ENCODE measurements at places on chromosomes 6 and 20.

- no peak for DNase-seq
Observed at GRCh38 chr6:115468272-115469005, 592.3 kb downstream of the FRK start.

GRCh38 chr20:20205141-20205861 is 153.0 kb downstream of the CFAP61 start:
- no peak for DNase-seq

GRCh38 chr6:161635975-161636374 is 362.1 kb upstream of the AGPAT4 start:
- DNase-seq, result no peak

- no peak for DNase-seq
Observed at GRCh38 chr6:5084360-5084780, 771 bp upstream of the PPP1R3G start.

- no peak for DNase-seq
Observed at GRCh38 chr20:4244700-4245485, 229.5 kb upstream of the RNF24 start.

- DNase-seq, result no peak
Observed at GRCh38 chr6:99813565-99813964, 180.5 kb downstream of the MCHR2 start.

DNA sequence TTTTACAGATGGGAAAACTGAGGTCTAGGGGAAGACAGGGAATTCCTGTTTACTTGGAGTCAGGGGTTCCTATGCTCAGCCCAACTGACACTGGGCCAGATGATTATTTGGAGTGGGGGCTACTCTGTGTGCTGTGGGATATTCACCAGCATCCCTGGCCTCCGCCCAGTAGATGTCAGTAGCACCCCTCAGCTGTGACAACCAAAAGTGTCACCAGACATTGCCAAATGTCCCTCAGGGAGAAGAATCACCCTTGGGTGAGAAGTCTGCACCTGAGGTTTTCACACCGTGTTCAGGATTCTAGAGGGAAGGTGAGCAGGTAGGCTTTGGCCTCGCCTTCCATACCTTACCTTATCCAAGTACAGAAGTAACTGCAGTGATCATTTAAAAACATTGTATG is 27.6 kb downstream of the CDH26 start:
- no peak for DNase-seq

GRCh38 chr6:100023798-100024197 is 29.8 kb upstream of the MCHR2 start:
- DNase-seq, result no peak

GRCh38 chr6:148523048-148523447 is 180.4 kb downstream of the SASH1 start:
- no peak for DNase-seq

DNA sequence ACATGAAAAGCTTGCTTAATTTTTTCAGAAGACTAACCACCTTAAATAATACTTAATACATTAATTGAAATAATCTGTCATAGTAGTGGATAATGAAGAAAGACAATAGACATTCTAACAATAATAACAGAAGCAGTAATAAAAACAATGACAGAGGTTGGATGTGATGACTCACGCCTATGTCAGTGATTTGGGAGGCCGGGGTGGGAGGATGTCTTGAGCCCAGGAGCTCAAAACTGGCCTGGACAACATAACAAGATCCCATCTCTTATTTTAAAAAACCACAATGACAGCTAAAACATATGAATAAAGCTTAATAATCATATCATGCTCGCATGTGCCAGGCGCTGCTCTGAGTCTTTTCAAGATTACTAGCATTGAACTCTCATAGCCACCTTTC is 105.5 kb downstream of the IPCEF1 start:
- no peak for DNase-seq

DNA sequence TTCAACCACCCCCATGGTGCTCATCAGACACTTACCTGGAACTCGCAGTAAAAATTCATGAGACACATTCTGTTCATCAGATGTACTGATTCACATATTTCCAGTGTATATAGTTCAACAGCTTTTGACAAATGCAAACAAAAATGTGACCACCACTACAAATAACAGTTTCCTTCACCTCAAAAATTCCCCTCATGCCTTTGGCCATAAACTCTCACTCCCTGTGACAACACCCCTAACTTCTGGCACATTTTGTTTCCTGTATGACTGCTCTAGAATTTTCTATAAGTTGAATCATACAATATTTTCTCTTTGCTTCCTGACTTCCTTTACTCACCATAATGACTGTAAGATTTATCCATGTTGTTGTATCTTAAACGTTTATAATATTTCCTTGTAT is 63.7 kb downstream of the C6orf118 start:
- DNase-seq, result no peak

GRCh38 chr6:51349857-51350256 is 531.2 kb downstream of the TFAP2B start:
- no peak for DNase-seq

GRCh38 chr20:32902456-32903420 is 44.0 kb downstream of the EFCAB8 start:
- DNase-seq, result peak; percentile 28

GRCh38 chr6:107660839-107661238 is 163.3 kb downstream of the SCML4 start:
- no peak for DNase-seq

GRCh38 chr6:87277123-87277522 is 45.3 kb upstream of the SMIM8 start:
- no peak for DNase-seq

GRCh38 chr6:136524936-136525413 is 25.2 kb downstream of the MAP7 start:
- DNase-seq, result no peak

DNA sequence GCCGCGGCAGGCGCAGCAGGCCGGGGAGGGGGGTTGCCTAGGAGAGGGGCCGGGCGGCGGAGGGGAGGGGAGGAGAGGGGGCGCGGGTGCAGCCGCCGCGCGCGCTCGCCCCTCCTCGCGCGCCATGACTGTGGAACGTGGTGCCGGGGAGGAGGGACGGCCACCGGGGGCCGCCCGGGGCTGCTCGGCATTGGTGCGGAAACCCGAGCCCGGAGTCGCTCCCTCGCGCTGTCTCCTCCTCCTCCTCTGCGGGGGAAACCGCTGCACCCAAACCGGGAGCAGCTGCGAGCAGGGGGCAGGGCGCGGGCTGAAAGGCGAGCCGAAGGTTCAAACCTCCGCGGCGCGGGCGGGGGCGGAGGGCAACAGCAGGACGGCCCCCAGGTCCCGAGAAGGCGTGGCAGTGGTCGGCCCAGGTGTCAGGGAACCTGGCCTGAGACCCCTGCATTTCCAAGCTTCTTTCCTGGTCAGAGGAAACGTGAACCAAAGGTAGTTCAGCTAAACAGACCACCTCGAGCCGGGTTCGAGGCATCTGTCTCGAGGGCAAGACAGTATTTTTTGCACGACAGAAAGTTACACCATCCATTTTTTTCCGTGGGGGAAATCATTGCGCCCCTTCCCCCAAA is 1.4 kb upstream of the TRERF1 start:
- peak; percentile 47 for DNase-seq

DNA sequence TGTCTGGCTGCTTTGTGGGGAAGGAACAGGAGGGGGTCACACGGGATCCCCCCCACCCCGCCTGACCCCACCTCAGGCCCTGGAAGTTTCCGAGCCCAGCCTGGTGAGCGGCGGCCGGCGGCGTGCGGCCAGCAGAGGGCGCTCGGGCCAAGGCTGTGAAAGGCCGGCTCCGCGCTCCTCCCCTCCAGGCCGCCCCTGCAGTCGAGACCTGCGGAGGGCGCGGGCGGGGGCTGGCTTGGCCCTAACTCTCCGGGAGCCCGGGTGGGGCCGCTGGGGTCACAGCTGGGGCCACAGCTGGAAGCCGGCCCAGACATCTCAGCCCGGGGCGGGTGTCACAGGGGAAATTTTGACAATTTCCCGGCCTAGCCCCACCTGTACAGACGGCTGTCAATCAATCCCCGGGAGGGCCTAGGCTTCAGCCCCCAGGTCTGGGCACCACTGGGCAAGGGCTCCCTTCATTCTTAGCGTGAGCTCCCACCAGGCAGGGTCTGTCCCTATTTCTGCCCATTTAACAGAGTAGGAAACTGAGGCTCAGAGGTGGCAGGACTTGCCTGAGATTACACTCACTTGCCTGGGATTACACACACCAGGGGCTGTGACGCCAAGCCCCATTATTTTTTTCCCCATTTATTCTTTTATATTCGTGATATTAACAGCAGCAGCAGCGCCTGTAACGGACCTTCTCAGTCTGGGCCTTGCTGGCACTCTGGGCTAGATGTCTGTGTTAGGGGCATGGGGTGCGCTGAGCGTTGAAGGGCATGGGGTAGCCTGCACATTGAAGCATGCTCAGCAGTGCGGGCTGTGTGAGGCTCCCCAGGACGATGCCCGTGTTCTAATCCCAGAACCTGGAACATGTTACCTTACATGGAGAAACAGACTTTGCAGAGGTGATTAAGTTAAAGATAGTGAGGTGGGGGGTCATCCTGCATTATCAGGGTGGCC is 23.0 kb downstream of the ZBP1 start:
- DNase-seq, result peak; percentile 71

DNA sequence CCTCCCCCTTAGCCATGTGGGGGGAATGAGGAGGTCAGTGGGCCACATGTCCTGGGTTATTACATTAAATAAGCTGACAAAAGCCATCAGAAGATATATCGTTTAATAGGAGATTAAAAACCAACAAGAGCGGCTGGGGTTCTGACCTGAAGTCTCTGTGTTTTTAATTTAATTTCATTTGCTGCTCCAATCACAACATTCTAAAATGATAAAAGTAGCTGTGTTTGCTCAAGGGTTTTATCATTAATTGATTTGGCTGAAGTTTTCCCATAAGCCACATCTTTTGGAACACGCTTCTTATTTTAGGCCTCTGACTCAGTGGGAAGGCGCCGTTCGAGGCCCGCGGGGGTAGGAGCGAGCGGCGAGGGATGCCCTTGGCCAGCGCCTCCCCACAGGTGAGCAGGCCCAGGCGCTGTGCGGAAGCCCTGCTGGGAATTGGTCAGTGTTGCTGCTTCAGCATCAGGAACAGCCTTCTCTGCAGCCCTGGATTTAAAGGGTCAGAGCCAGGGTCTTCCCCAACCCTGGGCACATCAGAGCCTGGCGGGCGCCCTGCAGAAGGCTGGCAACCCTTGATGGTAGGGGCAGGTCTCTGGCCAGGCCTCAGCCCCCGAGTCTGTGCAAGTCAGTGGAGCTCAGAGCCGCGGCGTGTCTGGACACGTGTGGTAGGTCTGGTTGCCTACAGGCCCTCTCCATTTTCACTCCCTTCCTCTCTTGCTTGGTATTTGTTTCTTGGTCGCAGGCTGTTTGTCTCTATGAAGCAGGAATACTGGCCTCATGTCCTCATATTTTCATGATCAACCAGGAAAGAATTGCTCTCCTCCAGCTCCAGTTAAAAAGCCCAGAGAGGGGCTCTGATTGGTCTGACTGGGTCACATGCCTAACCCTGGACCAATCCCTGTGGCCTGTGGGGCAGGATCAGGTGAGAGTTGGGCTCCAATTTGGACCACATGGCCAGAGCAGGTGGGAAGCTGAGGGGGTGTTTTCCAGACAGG is 30.9 kb upstream of the MLN start:
- DNase-seq, result no peak

DNA sequence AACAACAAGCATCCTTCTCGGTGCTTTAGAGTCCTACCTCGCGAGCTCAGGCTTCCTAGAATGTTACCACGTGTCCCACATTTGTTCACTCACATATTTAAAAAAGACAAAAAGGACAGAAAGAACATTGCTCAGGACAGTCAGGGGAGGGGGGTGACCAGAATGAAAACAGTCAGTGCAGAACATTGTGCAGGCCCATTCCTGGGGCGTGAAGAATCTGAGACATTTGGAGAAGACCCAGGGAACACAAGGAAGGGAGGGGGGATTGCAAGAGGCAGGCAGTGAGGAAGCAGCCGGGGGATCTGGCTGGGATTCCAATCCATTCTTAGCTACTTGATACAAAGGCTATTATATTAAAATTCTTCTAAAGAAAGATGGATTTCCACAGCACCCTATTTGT is 270.4 kb upstream of the CITED2 start:
- DNase-seq, result no peak

- DNase-seq, result no peak
Observed at GRCh38 chr6:157535340-157536222, 154.6 kb downstream of the ZDHHC14 start.

DNA sequence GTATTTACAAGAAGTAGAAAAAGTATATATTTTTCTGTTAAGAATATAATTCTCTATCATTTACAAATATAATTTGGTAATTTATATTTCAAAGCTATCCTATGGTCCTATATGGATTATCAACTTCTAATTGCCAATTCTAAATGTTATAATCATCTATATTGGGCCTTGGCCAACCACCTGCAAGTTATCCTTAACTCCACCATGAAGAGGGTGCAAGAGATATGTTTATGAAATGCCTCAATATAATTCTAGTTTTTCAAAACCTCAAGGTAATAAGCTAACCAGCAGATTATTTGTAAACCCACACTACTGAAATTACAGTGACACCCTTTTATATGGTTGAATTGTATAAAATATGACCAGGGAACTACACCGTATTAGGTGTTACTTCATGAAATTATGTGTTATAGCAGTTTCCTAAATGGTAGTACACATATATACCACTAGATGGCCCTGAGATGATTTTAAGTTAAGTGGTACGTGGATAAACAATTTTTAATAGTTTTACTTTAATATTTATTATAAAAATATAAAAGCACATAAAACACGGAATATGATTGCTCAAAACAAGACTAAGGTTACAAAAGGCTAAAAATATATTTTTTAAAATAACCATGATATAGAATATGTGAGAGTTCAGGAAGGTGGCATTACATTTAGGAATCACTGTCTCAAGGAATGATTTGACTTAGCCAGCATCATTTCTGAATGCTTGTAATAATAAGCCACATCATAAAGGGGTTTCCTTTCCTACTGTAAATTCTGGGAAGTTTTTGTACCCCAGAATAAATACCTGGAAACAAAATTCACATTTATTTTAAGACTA is 9.8 kb upstream of the PNISR start:
- DNase-seq, result no peak

GRCh38 chr20:59146780-59147565 is 16.6 kb upstream of the ZNF831 start:
- no peak for DNase-seq

DNA sequence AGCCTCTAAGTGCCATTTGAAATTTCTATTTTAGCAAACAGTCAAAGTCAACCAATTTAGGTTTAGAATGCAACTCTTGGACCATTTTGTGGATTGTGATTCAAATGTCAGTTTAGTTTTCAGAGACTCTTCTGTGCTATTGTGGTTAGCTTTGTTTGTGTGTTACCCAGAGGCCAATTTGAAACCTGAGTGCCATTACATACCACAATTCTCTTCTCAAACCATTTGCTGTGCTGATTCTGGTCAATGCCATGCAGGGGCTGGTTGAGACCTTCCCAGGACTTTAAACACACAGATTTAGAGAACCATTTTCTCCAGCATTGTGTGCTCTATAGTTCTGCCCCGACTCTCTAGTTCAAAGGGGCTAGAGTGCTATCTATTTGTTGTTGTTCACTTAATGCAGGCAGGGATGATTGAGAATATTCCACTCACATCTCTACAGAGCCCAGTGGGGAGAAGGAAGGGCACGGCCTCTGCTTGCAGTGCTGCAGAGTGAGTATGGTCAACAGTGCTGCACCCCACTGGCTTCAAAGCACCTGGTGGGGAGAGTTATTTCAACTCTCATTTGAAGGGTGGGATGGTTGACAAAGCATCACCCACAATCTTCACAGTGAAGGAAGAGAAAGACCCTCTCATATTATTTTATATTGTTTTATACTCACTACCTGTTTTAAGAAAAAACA is 738.2 kb downstream of the COL12A1 start:
- DNase-seq, result no peak
